Activated CD4-positive, alpha-beta T cell treated with anti-CD3 and anti-CD28 coated beads for 24 hours (primary cell): ENCODE measurements at places on chromosomes 4 and X.

- no peak for DNase-seq
Observed at GRCh38 chr4:128517096-128517738, 229.6 kb upstream of the PGRMC2 start.

- no peak for DNase-seq
Observed at GRCh38 chr4:147714575-147715401, 17.1 kb upstream of the ARHGAP10 start.

DNA sequence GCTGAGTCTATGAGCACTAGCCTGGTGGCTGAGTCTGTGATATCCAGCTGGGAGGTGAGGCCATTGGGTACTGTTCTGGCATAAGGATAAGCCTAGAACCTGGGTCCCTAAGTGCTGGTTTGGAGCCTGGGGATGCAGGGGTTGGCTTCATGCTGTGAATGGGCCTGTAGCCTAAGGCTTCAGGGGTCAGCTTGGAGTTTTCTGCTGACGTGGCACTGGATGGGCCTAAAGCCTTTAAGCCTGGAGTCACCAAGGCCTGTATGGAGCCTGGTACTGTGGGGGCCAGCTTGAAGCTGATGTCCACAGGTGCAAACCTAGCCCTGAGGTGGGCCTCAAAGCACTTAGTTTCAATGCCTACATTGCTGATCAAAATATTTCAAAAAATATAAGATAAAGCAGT is 979.6 kb upstream of the POU3F4 start:
- no peak for DNase-seq

- no peak for DNase-seq
Observed at GRCh38 chrX:74890676-74891430, 34.4 kb downstream of the NEXMIF start.

- no peak for DNase-seq
Observed at GRCh38 chr4:115453416-115453815, 340.0 kb upstream of the NDST4 start.

DNA sequence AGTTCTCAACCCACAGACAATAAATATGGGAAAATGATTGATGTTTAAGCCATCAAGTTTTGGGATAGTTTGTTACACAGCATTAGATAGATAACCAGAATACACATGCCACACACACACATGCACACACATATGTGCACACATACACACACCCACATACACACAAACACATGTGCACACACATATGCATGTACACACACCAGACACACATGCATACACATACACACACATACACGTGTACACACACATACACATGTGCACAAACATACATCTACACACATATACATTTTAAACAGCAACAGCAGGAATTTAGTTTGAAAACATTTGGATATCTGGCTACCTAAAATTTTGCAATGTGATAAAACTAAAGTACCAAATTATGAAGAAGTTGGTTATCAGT is 42.7 kb upstream of the TMEM150C start:
- DNase-seq: no peak

GRCh38 chr4:158578476-158578875 is 56.8 kb downstream of the RXFP1 start:
- no peak for DNase-seq

DNA sequence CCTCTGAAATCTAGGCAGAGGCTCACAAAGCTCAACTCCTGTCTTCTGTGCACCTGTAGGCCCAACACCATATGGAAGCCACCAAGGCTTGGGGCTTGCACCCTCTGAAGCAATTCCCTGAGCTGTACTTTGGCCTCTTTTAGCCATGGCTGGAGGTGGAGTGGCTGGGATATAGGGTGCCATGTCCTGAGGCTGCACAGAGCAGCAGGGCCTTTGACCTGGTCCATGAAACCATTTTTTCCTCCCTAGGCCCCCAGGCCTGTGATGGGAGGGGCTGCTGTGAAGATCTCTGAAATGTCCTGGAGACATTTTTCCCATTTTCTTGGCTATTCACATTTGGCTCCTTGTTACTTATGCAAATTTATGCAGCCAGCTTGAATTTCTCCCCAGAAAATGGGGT is 20.9 kb upstream of the COL25A1 start:
- DNase-seq: no peak
